ENCODE measurements at places on chromosomes 2 and 18.

DNA sequence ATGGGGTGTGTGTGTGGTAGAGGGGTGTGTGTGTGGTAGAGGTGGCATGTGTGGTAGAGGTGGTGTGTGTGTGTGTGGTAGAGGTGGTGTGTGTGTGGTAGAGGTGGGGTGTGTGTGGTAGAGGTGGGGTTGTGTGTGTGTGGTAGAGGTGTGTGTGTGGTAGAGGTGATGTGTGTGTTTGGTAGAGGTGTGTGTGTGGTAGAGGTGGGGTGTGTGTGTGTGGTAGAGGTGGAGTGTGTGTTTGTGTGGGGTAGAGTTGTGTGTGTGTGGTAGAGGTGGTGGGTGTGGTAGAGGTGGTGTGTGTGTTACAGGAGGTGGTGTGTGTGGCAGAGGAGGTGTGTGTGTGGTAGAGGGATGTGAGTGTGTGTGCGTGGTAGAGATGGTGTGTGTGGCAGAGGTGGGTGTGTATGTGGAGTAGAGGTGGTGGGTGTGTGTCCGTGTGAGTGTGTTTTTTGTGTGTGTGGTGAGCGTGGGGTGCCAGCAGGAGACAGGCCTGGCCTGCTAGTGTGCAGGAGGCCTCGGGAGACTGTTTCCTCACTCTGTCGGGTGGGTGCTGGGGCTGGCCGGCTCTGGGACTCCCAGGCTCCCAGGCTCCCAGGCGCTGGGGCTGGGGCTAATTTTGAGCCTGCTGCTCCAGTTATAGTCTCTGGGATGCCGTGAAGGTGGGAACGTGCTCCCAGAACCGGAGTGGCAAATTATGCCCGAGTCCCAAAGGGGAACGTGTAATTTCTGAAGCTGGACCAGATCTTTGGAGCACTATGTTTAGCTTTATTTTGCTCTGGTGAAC, 165.2 kb downstream of the DYSF start:
- no peak for DNase-seq

GRCh38 chr2:189609423-189609816, 28.8 kb upstream of the SLC40A1 start:
- DNase-seq = no peak

DNA sequence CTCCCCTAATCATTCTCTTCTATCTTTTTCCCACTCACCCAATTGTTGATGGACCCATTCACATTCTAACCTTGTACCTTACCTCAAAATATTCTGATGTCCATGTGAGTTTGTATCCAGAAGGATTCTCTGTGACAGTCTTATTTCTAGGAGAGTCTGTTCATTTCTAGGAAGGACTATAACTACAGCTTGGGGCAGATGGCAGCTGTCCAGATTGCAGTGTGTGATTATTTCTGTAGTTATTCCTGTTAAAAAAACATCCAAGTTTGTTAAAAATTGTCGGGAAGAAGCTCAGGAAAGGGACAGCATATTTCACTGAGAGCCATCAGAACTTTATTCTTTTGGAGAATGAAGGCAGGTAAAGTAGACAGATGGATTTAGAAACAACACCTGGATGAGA, 142.6 kb downstream of the RAPGEF4 start:
- DNase-seq = no peak

DNA sequence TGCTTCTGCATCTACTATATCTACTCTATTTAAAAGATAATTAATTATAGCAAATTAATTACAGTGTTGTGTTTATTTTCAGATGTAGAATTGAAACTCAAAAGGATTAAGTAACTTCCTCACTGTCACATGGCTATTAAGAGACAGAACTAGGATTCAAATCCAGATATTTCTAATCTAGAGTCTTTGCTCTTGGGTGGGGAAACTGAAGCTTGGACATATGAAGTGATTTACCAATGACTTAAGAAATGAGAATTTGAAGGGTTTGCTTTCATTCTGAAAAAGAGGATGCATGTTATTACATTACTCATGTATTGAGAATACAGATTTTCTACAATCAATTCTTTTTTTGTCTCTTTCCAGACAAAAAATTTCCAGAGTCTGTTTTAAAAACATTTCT, 191.5 kb upstream of the SMAD7 start:
- DNase-seq = no peak

DNA sequence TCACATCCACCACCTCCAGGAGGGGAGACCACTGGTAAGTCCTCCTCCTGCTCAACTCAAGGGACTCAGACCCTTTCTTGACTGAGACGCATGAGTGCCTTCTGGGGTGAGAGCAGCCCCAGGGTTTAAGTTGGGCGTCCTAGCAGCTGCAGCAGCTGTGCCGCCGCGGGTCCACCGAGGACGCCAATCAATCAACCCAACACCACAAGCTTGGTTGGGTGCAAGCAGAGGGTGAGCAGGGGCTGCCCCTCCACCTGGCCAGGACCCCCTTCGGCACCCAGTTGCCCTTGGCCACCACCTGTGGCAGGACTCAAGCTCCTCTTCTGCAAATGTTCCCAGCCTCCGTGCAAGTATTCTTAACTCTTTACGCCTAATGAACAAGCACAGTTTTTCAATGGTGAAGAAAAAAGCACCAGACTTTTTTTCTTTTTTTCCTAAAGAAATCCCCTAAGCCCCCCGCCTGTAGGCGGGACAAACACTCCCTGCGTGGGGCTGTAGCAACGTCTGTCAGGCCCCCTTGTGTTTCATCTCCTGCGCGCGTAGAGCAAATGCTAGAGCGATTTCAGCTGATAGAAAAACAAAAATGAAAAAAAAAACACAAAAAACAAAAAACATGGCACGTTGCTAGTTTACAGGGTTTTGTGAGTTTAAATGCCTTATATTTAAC, 197.1 kb downstream of the LOXHD1 start:
- no peak for DNase-seq

DNA sequence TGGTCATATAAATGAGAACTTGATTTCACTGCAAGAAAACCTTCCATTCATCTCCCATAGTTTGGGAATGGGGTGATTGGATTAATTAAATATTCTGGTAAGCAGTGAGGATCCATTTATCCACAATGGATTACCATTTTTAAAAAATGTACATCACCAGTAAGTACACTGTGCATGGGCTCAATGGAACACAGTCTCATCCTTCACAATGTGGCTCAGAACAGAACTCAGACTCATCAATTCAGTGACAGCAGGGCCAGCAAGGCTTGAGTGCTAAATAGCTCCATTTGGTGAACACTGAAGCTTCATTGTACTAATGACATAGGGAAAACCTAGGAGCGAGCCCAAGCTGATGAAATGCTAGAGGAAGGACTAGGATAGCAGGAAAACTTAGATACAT, 223.8 kb downstream of the CMPK2 start:
- no peak for DNase-seq

- no peak for DNase-seq
These were observed 123.9 kb downstream of the MC4R start for GRCh38 chr18:60248336-60249330.

DNA sequence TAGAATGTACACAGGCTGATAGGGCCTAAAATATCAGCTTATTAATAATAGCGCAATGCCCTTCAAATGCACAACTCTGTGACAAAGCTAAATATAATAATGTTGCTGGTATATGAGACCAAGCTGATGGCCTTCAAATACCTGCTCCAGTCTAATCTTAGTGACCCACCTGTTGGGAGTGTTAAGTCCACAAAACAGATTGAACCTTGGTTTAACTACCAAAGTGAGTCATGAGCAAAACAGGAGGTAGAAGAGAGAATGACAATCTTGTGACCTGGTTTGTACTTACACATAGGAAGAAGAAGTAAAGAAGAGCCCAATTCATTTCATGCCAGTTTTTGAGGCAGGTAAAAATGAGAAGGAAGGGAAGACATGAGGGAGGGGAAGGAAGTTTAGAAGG, 295.0 kb downstream of the NR4A2 start:
- DNase-seq = no peak

DNA sequence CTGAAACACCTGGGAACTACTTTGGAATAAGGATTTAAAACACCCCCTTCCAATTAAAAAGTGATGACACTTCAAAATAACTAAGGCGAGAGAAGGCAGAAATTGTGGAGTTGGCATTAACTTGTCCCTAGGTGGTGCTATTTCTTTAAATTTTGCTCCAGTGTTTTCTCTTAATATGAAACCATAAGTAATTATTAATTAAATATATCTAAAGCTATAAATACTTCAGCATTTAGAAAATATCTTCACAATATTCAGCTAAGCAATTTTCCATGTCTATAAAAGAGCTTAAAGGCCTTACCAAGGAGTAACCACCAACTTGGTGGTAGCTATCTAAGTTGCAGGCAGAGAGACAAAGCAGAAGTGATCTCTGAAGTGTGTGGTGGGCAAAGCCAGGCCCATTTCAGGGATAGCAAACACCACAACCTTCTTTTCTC, 186.8 kb upstream of the PGAP1 start:
- peak; percentile 52 for DNase-seq

- DNase-seq = no peak
These were observed 48.6 kb downstream of the RNMT start for GRCh38 chr18:13775058-13775457.

DNA sequence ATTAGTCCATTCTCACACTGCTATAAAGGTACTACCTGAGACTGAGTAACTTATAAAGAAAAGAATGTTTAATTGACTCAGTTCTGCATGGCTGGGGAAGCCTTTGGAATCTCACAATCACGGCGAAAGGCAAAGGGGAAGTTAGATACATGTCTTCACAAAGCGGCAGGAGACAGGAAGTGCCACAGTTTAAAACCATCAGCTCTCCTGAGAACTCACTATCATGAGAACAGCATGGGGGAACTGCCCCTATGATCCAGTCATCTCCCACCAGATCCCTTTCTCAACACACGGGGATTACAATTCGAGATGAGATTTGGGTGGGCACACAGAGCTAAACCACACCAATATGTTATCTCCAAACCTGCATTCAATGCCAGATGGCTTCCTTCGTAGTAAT, 716.1 kb downstream of the DCC start:
- DNase-seq = no peak

GRCh38 chr2:218214116-218214515, 2.9 kb upstream of the ARPC2 start:
- DNase-seq = no peak

DNA sequence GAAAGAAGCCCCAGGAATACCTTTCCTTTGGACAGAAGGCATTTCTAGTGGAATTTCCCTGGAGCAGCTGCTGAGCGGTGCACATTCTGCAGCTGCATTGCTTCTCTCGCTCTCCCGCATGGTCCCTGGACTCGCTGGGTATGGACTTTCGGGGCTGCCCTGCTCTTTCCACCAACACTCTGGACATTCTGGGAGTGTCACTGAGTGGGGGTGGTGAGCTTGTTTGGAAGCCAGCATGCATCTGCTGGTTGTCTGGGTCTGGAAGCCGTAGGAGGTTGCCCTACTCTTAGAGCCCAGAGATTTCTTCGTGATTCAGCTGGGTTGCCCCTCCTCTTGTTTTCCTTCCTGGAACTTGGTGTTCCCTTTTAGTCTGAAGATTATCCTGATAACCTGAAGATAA, 52.6 kb downstream of the TWIST2 start:
- DNase-seq = no peak

DNA sequence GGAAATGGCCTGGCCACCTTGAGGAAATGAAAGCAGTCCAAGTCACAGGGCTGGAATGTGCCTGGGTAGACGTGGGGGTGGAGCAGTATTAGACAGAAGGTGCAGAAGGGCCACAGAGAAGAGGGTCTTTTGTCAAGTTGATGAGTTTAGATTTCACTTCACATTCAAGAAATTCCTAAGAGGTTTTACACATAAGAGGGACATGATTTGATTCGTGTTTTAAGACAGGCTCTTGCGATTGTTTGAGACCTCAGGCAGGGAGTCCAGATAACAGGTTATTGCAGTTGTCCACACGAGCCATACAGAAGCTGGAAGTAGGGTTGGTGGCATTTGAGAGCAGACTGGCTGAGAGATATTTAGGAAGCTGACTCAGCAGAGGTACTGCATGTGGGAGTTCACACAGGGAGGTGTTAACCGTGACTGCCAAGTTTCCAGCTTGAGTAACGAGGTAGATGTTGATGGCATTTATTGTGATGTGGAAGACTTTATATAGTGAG, 64.6 kb downstream of the NEB start:
- no peak for DNase-seq

- no peak for DNase-seq
These were observed 135.2 kb upstream of the NT5C1B start for GRCh38 chr2:18724371-18725145.

DNA sequence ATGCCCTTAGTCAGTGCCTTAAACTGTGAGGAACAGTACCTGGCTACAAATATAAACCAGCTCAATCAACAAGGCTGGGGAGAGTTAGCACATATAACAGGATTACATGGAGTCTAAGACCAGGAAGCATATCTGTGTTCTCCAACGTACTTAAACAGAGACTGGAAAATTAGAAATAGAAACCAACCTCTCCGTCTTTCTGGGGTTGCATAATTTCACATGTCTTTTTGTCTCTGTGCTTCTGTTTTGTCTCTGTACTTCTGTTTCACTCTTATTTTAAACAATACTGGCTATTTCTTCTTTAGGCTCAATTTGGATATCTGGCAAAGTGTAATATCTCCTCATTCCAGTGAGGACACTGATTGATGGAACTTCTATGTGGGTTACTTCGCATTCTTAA, 749.0 kb upstream of the ZEB2 start:
- DNase-seq = no peak

Data from NCI-H1105 treated with DMSO at 0.1 percent for 48 hours (cell line).